Uterus (tissue), 4 donors: ENCODE measurements at places on chromosomes 6 and 20. TPM values are rescaled to one million over a fixed set of nuclear protein-coding genes. Genes with fewer than 3 reads are reported as not detected.
A peak's percentile ranks its signal among the peaks of the same experiment; 100 is the strongest.

Gene OLIG3
- total RNA-seq = not detected

Gene SIRPB1
- total RNA-seq = 0.95 TPM

GRCh38 chr6:35810971-35811698 lies 6.0 kb downstream of the LHFPL5 start:
- H3K27ac ChIP-seq = no peak overlapping the region
- no peak overlapping the region for H3K4me3 ChIP-seq
- DNase-seq = no peak
- no peaks in the 10 kb centered on the region for H3K4me1 ChIP-seq
- no peaks in the 10 kb centered on the region for H3K27me3 ChIP-seq

- no peaks in the 10 kb centered on the region for H3K27me3 ChIP-seq
- H3K4me3 ChIP-seq = no peak overlapping the region
- no peak for DNase-seq
- H3K27ac ChIP-seq = no peak overlapping the region
- no peaks in the 10 kb centered on the region for H3K36me3 ChIP-seq
Observed at GRCh38 chr6:47146431-47147174, 104.5 kb upstream of the ADGRF1 start.

- no peaks in the 10 kb centered on the region for H3K36me3 ChIP-seq
- no peak overlapping the region for H3K27ac ChIP-seq
- no peaks in the 10 kb centered on the region for H3K27me3 ChIP-seq
- H3K4me1 ChIP-seq = no peaks in the 10 kb centered on the region
- no peak overlapping the region for H3K4me3 ChIP-seq
Observed at GRCh38 chr6:84415517-84415916, 188.1 kb upstream of the CEP162 start.

GRCh38 chr6:132813173-132813856 lies 1.1 kb upstream of the RPS12 start:
- H3K4me1 ChIP-seq = peaks cover 4% of the 10 kb centered on the region
- peak overlapping the region; percentile 61 for H3K4me3 ChIP-seq
- DNase-seq = peak; percentile 25

- H3K36me3 ChIP-seq = no peaks in the 10 kb centered on the region
- no peak for DNase-seq
- H3K27ac ChIP-seq = no peak overlapping the region
- H3K4me1 ChIP-seq = no peaks in the 10 kb centered on the region
- H3K27me3 ChIP-seq = no peaks in the 10 kb centered on the region
Observed at GRCh38 chr6:72081871-72082270, 195.5 kb downstream of the RIMS1 start.

Gene SMLR1
- total RNA-seq = not detected

- H3K4me1 ChIP-seq = no peaks in the 10 kb centered on the region
- H3K4me3 ChIP-seq = no peak overlapping the region
- H3K27me3 ChIP-seq = no peaks in the 10 kb centered on the region
- DNase-seq = peak; percentile 48
Observed at GRCh38 chr6:35719830-35720733, 16.8 kb upstream of the ARMC12 start.

Gene TBC1D20
- total RNA-seq = 11.0 TPM

DNA sequence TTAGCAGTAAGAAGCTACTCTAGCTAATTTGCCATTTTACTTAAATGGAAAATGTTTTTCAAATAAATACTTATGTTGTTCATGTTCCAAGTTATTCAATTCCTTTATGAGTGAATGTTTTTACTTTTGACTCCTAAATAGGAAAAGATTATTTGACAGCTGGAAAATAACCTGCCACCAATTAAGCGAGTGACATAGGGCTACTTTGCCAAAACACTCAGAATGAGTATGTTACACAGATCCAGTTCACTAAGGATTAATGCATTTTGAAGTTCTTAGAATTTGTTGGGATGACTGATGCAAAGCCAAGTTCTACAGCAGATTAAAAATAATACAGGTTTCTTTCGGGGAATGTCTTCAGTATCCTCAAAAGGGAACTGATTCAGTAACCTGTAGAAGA lies 144.4 kb downstream of the ADGRG6 start:
- no peaks in the 10 kb centered on the region for H3K4me1 ChIP-seq
- H3K36me3 ChIP-seq = no peaks in the 10 kb centered on the region
- H3K4me3 ChIP-seq = no peak overlapping the region
- no peak for DNase-seq
- no peak overlapping the region for H3K27ac ChIP-seq

DNA sequence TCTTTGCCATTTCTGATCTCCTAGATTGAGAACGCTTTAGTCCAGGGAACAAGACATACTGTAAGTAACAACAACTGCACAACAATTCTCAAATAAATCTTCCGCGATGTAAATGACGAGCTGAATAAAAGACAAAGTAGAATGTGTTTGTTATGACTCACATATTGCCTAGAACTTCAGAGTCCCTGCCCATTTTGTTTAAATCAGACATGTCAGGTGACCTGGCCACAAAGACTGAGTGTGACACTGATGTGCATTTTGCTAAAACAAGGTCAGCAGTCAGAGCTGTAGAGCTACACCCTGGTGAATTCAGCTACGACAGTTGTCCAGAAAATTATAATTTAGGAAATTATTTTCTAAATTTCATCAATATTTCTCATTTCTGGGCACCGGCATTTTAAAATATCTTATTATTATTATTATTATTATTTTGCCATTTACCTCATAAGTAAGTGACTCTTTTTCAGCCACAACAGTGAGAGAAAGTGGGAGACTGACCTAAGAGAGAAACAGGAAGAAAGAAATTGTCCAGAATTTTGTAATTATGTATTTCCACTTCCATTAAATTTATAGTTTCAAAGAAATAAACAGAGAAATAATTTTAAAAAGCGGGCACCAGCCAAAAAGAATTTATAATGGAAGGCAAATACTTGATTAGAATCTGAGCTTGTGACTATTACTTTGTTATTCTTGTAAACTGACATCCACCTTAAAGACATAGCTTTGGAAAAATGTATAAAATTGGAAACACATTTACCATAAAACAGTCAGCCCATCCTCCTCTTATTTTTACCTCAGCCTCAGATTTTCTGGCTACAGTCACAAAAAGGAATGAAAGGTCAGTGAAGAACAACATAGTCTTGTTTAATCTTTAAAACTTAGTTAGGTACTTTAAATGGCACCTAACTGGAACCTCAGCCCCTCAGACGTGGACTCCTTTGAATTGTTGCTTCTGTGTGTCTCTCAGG lies 157.0 kb upstream of the CITED2 start:
- no peak overlapping the region for H3K4me3 ChIP-seq
- H3K27me3 ChIP-seq = no peaks in the 10 kb centered on the region
- H3K36me3 ChIP-seq = no peaks in the 10 kb centered on the region
- no peak for DNase-seq
- peaks cover 7% of the 10 kb centered on the region for H3K4me1 ChIP-seq
- H3K27ac ChIP-seq = peak overlapping the region; percentile 43

Gene NOTCH4
- total RNA-seq = 14.7 TPM

GRCh38 chr20:13930281-13930680 lies 60.1 kb downstream of the SEL1L2 start:
- no peaks in the 10 kb centered on the region for H3K27me3 ChIP-seq
- no peaks in the 10 kb centered on the region for H3K4me1 ChIP-seq
- no peak overlapping the region for H3K4me3 ChIP-seq
- H3K36me3 ChIP-seq = no peaks in the 10 kb centered on the region
- no peak for DNase-seq

GRCh38 chr6:74057326-74057725 lies 361.3 kb downstream of the CD109 start:
- no peaks in the 10 kb centered on the region for H3K4me1 ChIP-seq
- DNase-seq = no peak
- H3K36me3 ChIP-seq = peaks cover 4% of the 10 kb centered on the region
- no peak overlapping the region for H3K27ac ChIP-seq
- no peak overlapping the region for H3K4me3 ChIP-seq
- H3K27me3 ChIP-seq = no peaks in the 10 kb centered on the region

DNA sequence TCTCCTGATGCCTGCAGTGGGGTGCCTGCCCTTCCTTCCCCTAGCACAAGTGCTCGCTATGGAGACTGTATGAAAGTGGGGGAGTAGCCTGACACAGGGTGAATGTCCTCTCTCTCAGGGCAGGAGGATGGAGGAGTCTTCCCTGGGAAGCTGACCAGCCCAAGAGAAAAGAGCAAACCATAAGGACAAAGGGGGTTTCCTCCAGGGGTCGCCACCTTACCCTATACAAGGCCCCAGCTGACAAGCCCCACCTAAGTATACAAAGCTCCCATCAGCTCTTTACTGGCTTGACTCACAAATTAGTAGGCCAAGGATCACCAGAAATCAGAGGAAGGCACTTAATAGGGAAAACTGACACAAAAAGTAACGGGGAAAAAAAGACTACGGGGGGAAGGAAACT lies 54.1 kb downstream of the PLAGL1 start:
- no peaks in the 10 kb centered on the region for H3K4me1 ChIP-seq
- H3K27me3 ChIP-seq = no peaks in the 10 kb centered on the region
- no peak for DNase-seq
- H3K4me3 ChIP-seq = no peak overlapping the region

Gene SLC4A11
- total RNA-seq = 0.91 TPM

DNA sequence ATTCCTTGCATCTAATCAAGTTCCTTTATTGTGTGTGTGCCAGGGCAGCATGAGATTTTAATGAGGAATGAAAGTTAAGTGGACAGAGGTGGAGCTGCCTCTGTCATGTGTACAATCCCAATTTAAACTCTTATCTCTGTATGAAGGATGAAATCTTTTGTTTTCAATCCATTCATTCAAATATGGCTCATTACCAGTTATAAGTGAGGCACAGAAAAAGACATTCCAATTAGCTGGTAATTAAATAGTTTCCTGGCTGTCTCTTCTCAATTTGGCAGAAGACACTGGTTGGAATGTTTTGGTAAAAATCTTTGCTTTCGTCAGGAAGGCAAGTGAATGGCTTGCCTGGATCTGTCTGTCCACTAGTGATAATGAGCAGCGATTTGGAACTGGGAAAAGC lies 46.4 kb downstream of the CLVS2 start:
- no peak overlapping the region for H3K27ac ChIP-seq
- H3K4me1 ChIP-seq = no peaks in the 10 kb centered on the region
- no peak overlapping the region for H3K4me3 ChIP-seq
- H3K36me3 ChIP-seq = no peaks in the 10 kb centered on the region

DNA sequence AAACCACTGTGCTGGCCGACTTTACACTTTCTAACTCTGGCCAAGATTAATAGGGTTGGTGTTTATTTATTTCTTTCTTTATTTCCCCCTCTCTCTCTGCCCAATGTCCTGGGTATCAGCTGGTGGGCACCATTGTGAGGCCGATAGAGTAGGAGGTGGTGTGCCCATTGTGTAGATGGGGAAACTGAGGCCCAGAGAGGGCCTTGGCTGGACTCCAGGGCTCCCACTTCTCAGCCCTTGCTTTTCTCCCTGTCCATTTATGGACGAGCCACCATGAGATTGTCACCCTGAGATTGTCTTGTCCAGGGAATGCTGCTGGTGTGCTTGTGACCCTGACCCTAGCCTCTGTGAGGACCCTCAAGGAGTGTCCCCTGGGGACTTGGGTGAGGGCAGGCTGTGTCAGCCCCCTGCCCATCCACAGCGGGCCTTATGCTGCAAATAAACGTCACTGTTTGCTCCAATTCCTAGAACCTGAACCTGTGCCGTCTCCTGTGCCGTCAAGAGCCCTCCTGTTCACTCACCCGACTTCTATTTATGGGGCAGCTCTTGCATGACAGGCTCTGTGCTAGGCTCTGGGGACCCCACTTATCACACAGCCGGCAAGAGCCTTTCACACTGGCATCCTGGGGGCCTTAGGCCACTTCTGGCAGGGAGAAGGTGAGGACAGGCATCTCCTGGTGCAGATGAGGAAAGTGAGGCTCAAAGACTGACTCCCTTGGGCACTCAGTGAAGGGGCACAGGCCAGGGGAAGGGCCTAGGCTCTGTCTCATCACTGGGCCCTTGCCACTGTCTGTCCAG lies 24.8 kb downstream of the SUN5 start:
- H3K4me1 ChIP-seq = no peaks in the 10 kb centered on the region
- no peak overlapping the region for H3K27ac ChIP-seq
- H3K4me3 ChIP-seq = no peak overlapping the region
- H3K36me3 ChIP-seq = no peaks in the 10 kb centered on the region
- no peak for DNase-seq
